ENCODE measurements at places on chromosomes 6 and 20.

DNA sequence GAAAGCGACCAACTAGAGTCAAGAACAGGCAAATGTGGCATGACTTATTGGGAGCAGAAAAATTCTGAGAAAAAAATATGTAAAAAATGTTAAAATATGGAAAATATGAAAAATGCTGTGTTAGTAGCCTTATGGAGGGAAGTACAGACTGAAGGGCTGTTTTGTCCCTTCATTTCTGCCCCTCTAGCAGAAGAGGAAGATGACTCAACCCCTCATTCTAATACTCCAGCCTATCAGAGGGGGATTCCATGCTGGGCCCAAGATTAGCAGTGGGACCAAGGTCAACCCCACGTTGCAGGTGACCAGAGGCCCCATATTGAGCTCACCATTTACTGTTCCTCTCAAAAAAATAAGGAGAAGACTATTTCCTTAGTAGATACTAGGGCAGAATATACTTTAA is 8.4 kb downstream of the MUC21 start:
- DNase-seq = no peak

- no peak for DNase-seq
These were observed 216.5 kb downstream of the QKI start for GRCh38 chr6:163630991-163631390.

GRCh38 chr20:24448170-24448569 is 21.3 kb upstream of the SYNDIG1 start:
- DNase-seq = no peak

DNA sequence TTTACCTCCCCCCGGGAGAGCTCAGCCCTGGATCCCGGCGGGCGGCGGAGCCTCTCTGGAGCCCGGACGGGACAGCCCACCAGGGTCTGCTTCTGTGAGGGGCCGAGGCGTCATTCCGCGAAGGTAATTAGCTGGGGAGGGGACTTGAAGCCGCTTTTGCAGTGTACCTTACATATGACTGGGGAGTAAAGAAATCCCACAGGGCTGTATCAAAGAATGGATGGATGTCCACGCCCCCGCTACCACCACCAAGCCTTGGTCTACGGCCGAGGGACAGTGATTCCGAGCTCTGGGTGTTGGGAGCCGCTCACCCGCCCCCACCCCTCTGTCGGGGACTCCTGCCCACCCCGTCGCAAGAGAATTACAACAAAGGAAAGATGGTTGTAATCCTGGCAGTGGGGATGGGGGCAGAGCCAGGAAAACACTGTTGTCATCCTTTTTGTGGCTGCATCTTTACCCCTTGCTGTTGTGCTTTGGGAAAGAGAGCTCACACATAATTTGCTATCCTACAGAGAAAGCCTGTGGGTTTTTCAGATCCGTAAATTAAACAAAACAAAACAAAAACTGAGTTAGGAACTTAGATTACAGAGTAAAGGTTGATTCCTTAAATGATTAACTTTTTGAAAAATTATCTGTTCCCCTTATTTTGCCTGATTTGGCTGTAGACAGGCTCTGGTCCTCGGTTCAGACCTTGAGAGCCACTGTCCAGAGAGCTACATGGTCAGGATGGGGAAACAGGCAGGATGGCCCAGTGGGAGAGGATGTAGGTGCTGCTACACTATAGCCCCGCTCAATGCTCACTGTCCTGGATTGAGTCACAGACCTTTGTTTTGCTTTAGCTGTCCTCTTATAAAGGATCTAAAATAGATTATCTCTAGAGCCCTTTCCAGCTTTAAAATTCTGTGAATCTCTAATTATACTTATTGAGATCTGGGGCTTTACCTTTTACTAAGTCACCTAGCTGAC is 997 bp upstream of the FBXO30 start:
- DNase-seq = no peak

GRCh38 chr6:47221565-47221964 is 88.1 kb downstream of the TNFRSF21 start:
- no peak for DNase-seq

- DNase-seq = no peak
These were observed at the start of gene FAM210B for GRCh38 chr20:56358600-56359211. FAM210B (plus strand) TSS chr20:56358974; CDS start chr20:56359006, 32 bp downstream.

Data from chondrocyte (in vitro differentiated cells).